ENCODE measurements at places on chromosomes 5 and 9.

DNA sequence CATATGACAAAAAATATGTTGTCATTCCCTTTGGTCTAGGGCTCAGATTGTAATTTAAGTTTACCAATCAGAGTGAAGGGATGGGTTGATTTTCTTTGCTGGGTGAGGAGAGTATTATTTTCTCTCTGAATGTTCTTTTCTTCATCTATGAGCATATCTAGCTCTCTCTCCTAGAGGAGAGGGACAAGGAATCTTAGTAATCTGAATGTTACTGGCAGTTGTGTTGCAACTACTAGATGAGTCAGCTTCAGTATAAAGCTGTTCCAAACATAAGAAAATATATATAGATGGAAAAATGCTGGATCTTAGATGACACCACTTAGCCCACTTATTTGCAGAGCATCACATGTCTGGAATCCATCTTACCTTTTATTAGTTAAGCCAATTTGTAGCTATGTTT, 259.3 kb downstream of the TUSC1 start:
- DNase-seq = no peak

DNA sequence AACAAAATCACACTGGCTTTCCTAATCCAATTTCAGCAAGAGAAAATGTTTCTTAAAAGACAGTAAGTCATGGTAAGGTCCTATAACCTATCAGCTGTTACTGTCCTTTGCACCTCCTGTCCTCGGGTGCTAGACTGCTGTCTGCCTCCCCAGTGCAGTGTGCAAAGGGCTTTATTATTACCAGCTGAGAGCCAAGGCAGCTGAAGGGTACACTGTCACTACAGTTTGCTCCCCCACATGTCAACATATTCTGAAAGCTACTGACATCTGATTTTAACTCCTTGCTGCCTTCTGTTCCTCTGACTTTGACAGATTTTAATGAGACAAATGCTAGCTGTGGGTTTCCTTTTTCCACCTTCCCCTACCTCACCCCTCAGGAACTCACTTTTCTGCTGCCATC, 389.4 kb upstream of the SLC24A2 start:
- no peak for DNase-seq

GRCh38 chr9:107874591-107875369, 385.2 kb upstream of the KLF4 start:
- DNase-seq = no peak

- DNase-seq = no peak
Measured at GRCh38 chr5:19978476-19978875, 9.5 kb downstream of the CDH18 start.

DNA sequence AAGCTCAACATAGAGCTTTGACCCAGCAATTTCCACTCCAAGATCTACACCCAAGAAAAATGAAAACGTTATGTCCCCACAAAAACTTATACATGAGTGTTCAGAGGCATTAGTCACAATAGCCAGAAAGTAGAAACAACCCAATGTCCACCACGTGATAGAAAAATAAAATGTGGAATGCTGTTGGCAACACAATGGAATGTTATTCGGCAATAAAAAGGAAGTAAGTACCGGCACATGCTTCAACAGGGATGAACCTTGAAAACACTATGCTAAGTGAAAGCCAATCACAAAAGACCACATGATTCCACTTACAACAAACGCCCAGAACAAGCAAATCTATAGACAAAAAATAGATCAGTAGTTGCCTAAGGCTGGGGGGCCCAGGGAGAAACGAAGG, 6.0 kb downstream of the UBQLN1 start:
- DNase-seq = no peak

GRCh38 chr5:19266791-19267190, 721.2 kb downstream of the CDH18 start:
- no peak for DNase-seq

GRCh38 chr9:99192786-99193465, 28.8 kb downstream of the ALG2 start:
- no peak for DNase-seq

DNA sequence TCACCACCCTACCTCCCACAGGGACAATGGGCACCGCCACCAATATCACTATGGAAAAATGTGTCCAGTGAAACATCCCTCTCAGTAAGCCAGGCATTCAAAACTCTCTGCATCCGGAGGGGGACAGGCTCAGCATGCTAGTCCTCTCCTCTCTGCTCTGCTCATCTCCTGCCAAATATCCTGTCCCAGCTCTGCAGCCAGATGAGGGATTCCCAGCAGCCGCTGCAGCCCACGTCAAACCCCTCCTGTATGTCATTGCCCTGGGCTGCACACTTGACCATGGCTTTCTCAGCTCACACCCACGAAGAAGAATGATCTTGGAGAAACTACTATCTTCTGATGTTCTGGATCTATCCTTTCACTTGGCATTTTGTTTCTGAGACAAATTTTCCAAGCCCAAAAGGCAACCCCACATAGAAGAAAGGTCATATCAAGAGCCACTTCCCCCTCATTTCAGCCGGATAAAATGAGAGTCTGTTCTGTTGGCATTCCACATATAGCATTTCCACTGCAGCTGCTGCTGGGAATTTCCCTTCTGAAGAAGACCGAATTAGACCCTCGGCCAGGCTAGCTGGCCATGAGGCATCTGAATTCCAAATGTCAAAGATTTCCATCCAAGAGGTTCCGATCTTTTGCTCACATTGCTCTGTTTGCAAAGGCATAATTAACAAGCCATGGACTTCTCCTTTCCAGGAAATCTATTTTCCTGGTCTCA, 338.0 kb downstream of the ACTL7B start:
- no peak for DNase-seq

DNA sequence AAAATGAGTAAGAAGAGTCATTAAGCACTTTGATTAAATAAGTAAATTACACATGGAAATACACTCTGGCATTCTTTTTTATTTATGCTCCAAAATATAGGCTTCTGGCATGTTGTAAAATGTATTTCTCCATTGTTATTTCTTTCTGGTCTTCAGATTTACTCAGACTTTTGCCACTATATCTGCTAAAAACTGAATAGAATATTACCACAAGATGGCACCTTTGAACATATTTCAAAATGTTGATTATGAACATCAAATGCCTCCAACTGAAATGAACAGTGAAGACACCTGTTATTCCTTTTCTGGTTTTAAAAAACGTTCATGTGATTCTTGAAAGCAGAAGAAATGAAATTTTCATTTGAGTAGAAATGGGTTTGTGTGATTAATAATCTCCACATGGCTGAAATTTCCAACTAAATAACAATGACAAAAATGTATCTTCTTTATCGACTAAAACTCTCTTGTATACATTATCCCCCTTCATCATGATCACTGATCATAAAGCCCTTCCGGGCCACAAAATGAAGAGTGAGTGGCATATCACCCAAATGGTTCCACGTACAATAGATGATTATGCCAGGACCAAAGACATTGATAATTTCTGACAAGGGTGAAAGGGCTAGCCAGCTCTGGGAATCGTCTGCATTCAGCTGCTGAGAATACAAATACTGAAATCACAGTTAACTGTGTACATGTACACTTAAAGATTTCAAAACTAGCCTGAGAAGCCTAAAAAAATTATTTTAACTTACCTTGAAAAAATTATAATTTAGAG, 23.8 kb downstream of the TYRP1 start:
- DNase-seq = no peak

DNA sequence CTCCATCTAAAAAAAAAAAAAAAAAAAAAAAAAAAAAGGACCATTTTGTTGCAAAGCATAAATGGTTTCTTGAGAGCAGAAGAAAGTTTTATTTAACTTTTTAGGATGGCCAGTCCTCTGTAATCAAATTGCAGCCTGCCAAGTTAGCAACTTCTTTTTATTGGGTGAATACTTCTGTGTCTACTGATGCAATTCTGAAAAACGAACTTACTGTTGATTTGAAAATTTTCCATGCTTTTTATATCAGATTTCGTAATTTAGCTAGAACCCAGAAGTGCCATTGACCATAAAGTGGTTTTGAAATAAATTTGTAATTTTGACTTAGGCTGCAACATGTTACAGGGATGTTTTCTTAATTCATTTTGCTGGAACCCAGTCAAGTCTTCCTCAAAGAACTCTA, 269.1 kb upstream of the ACTBL2 start:
- DNase-seq = no peak

DNA sequence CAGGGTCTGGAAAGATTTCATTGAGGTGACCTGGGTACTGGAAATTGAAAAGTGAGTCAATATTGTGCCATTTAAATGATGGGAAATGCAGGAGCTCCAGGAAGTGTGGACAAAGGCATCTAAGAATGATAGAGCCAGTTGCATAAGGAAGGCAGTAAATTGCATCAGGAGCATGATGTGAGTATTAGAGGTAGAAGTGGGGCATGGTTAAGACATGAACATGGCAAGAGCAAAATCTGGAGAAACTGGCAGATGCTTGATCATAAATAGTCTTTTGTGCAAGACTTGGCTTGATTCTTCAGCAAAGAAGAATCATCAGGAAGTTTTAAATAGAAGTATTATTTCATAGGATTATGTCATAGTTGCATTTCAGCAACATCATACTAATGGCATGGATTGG, 157.4 kb upstream of the PUM3 start:
- no peak for DNase-seq

DNA sequence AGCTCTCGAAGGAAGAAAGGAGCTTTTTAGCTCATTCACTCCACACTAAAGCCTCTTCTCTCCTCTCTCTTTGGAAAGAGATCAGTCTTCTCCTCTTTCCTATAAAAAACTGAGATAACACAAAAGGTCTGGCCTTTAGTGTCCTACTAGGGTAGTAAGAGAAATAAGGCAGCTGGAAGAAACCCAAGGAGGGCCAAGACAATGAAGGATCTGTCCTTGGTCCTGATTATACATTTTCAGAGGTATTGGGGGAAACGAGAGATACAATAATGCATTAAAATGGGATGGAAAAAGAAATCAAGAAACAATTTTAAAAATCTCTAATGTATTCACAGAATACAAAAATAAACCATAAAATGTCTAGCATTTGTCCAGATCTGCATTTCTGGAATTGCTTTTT, 184.0 kb downstream of the SLF1 start:
- no peak for DNase-seq

GRCh38 chr5:59485107-59485506, 408.4 kb downstream of the PDE4D start:
- no peak for DNase-seq

GRCh38 chr5:94793816-94794198, 175.3 kb downstream of the SLF1 start:
- DNase-seq = no peak

DNA sequence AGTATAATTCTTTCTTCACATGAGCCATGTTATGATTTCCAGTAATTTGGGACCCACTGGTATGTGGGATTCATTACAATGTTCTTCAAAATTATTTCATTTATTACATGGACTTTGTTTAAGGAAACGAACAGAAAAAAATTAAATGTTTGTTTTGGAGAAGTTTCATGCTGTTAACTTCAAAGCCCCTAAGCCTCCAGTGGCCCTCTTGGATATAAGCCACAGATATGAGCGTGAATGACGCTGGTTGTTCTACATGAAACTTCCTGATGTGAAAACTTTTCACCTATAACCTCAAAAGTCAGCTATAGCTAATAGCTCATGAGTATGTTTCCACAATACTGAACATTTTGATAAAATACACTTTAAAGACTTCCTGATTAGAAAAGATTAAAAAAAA, 334.2 kb downstream of the PDE4D start:
- no peak for DNase-seq

DNA sequence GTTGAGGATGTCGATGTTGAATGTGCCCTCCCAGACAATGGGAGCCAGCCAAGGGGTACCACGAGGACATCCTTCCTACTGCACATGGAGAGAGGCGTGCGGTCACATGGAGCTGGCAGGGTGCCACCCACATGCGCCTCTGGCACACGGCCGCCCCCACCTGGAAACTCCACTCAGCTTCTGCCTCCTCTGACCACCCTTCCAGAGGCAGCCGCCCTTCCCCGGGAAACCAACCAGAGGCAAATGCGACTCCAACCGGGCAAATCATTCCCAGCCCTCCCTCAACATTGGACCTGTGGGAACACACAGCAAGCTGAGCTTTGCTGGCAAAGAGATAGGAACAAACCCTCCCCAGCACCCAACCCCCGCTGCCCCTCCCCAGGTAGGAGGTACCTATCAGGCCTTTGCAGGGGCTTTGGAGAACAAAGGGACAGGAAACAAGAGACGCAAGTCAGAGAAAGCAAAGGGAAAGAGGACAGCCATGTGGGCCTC, 17.5 kb downstream of the ABO start:
- DNase-seq = no peak

DNA sequence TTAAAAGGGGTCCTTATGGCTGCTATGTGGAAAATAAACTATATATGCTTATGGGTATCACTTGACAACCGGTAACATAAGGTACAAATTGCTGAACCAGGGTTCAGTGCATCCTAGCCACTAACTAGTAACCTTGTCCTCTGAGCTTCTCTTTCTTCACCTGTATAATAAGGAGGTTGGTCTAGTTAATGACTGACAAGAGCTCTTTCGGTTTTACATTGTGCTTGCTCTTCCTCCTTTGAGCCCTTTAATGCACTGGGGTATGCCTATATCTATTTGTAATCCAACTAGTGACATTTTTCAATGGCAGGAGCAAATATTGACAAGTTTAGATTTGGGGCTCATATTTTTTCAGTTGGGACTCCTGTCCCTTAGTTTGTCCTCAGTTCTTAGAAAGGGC, 66.1 kb downstream of the NPR3 start:
- DNase-seq = no peak

DNA sequence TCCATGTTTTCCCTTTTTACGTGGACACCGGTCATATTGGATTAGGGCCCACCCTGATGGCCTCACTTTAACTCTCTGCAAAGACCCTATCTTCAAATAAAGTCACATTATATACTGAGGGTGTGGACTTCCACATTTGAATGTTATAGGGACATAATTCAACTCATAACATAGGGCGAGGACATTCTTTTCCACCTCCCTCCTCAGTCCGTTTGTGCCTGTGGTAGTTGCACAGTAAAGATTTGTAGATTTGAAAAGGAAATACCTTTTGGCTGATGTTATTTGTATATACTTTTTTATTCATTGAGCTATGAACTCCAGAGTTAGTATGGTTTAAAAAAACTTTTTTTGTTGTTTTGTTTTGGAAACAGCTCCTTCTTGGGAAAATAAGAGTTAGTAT, 51.0 kb upstream of the DHFR start:
- no peak for DNase-seq

DNA sequence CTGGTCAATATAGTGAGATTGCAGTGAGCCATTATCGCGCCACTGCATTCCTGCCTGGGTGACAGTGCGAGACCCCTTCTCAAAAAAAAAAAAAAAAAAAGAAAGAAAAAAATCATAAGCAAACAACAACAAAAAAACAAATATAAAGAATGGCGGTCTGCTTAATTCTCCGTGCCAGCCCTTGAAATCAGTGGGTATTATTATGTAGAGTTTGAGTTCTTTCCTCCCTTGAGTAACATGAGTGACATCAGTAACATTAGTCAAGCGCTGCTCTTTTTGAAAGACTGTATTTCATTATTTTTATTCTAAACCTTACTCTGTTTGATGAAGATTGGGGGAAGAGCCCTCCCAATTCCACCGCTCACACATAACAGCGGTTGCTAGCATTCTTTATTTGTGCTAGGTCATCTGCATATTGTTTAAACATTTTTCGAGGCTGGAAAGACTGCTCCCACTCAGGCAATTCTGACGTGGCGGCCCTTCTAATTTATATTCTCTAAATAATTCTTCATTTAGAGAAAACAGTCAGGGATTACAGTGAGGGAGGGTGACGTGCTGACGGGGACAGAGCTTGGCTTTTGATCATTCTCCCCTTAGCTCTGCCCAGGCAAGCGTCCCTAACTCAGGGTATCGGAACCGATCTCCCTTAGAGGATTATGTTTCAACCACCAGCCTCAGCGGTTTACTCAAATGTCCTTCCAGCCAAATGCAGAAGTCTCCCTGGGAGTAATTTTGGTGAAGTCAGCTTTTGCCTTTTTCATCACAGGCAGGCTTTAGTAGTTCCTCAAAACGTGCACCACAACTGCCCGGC, 860 bp upstream of the MARCHF6 start:
- no peak for DNase-seq

GRCh38 chr9:95406121-95406520, 88.6 kb upstream of the FANCC start:
- no peak for DNase-seq
